ENCODE measurements at places on chromosomes 3 and 15. TPM values are rescaled to one million over a fixed set of nuclear protein-coding genes. Genes with fewer than 3 reads are reported as not detected.

The HRG gene
- total RNA-seq = not detected

DNA sequence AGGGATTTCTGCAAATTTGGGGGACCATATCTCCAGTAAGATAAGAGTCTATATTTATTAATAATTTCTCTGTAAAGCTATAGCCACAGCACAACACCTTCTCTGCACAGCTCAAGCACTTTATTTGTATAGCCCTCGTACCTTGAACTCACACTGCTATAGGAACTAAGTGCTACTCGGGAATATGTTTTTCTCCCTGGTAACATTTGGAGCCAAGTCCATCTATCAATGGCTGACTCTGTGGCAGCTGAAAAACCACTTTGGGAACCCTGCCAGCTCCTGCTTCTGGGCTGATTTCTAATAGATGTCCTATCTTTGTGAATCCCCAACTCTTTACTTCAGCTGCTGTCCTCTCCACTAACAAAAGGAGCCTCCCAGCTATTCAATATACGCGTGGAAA, 298.5 kb downstream of the GBE1 start:
- no peak for DNase-seq

DNA sequence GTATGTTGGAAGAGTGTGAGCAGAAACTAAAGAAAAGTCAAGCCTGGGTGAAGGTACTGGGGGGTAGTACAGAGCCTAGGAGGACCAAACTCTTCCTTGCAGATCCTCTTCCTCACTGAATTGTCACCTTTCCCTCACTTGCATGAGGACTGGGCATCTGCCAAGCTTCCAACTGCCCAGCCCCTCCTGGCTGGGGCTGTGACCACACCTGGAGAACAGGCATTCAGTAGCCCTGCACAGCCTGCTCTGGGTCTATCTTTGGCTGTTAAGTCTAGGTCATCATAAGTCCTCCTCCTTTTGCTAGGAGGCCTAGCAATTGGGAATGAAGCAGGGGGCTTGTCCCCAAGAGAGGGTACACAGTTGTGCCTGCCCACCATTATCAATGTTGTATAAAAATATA, 55.2 kb downstream of the CAPN7 start:
- DNase-seq = no peak

- DNase-seq = no peak
These were observed 11.8 kb upstream of the PLA2G4E start for GRCh38 chr15:42032376-42033213.

GRCh38 chr15:59904450-59905135, 99.5 kb upstream of the FOXB1 start:
- peak; percentile 82 for DNase-seq

GRCh38 chr3:50370594-50370993, 11.3 kb upstream of the TMEM115 start:
- no peak for DNase-seq

GRCh38 chr3:189841473-189842205, 210.4 kb downstream of the TP63 start:
- no peak for DNase-seq

The LINGO1 gene
- 23.9 TPM for total RNA-seq

The CAV3 gene
- total RNA-seq = not detected

GRCh38 chr15:27532358-27532757, 561.4 kb downstream of the GABRG3 start:
- DNase-seq = no peak

GRCh38 chr3:134065252-134066157, 35.8 kb upstream of the SLCO2A1 start:
- peak; percentile 24 for DNase-seq

- DNase-seq = peak; percentile 53
These were observed 632 bp upstream of the COPS2 start for GRCh38 chr15:49155834-49156627.

The IGSF11 gene
- 4.3 TPM for total RNA-seq

DNA sequence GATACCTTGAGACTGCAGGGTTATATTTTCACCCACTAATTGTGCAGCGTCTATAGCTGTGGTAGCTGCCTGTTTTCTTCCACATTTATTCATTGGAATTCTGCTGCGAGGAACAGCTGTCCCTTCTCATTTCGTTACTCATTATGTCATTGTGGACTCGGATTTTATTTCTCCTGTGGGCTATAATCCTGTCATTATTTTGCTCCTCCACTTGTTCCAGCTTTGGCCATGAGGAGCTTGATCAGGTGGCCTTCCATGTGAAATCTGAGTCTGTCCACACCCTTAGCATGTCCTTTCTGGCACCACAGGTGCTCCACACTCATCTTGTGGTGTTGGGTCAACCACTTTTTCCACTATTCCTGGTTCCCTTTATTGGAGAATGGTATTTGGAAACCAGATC, 14.8 kb downstream of the LYSMD4 start:
- no peak for DNase-seq

DNA sequence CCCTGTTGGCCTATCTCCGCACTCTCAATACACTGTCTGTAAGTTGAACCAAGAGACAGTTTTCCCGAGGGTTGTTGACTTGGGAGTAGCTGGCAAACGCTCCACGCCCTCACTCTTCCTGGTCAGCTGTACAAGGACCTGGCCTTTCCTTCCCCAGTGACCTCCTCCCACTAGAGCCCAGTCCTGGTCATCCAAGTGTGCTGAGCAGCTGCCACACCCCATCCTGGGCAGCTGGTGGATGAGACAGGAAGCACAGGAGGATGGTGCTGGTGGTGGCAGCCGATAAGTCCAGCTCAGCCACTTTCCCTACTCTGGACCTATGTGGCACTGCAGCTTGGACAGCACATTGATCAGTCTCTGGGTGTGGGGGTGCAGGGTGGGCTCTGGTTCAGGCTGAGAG, 19.8 kb downstream of the PFKFB4 start:
- no peak for DNase-seq

GRCh38 chr3:128482666-128483656, 10.0 kb downstream of the GATA2 start:
- peak; percentile 68 for DNase-seq

- peak; percentile 61 for DNase-seq
These were observed 44.0 kb upstream of the SEMA6D start for GRCh38 chr15:47673232-47673761.

DNA sequence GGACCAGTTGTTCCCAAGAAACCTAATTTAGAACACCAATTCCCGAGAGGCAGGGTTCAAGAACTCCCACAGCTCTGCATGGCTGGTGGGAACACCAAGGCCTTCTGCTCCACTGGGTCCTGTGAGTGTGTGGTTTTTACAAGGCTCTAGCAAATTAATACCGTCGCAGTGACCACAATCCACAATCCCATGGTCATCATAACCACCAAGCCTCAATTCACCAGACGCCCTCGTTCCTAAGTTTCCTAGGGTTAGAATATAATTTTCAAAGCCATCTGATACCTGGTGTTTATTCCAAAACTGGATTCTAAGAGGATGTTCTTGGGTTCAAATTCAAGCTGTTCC, 114.9 kb upstream of the RPL32 start:
- DNase-seq = no peak

GRCh38 chr3:56282341-56282740, 185.9 kb downstream of the ERC2 start:
- DNase-seq = no peak

The PDZRN3 gene
- total RNA-seq = 7.9 TPM

The GASK1A gene
- 4.3 TPM for total RNA-seq

The TMEM158 gene
- 0.34 TPM for total RNA-seq

DNA sequence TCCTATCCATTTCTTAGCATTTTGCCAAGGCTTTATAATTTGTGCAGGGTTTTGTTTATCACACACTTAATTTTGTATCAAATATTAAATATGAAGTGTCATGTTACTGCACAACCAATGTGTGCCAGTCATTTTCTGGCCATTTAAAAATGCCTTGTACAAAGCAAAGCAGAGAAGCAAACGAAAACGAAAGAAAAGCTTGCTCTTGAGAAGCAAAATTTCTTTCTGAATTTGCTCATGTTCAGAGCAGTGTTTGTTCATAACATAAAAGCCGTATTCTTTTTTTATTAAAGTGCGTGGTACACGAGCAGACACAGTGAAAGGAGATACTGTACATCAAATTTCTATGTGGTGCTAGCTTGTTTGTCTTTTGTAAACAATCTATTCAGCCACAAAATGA, 792.6 kb downstream of the NAALADL2 start:
- no peak for DNase-seq

DNA sequence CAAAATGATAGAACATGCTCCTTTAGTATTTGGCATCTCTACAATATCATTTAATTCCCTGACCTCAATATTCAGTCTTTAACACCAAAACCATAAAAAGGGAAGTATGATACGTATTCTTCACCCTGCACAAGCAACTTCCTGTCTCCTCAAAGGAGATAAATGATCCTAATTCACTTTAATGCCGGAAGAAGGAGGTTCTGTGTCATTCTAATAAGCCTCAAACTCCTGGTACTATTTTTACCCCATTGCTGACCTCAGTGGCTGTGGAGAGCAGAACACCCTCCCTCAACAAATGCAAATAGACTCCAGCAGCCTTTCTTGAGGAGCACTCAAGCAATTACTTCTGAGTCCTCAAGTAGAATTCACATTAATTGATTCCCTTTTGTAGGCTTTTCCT, 173.3 kb downstream of the TMEM108 start:
- DNase-seq = peak; percentile 51

DNA sequence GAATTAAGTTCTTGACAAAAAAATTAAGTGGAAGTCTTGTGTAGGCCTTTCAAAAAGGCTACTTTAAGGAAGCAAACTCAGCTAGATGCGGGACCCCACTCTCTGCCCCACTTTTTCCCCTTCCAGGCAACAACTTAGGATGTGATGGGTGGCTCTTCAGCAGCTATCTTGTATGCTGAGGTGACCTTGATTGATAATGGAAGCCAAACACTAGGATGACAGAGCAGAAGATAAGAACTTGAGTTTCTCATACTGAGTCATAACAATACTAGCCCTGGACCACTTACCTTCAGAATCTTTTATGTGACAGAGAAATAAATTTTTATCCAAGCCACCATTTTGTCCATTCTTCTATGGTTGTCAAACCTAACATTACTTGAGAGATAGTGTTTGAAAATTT, 16.1 kb downstream of the PDCD10 start:
- DNase-seq = no peak

DNA sequence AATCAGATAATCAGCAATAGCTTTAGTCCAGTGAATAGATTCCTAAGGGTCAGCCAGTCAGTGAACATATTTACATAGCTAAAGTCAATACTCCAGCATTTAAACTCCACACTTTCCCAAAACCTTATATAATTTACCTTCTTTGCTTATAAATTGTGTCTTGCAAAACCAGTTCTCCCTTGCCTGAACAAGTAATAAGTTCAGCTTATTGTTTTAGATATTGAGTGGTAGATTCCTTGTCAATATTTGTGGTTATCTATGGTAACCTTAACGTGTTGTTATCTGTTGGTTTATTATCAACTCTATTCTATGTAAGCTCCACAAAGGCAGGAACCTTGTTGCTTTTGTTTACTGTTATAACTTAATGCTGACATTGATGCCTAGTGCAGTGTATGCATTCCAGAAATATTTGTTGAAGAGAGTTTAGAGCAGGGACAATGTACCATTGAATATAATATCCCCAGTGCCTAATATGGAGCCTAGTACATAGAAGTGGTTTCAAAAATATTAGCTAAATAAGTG, 24.0 kb downstream of the PLSCR5 start:
- DNase-seq = no peak

DNA sequence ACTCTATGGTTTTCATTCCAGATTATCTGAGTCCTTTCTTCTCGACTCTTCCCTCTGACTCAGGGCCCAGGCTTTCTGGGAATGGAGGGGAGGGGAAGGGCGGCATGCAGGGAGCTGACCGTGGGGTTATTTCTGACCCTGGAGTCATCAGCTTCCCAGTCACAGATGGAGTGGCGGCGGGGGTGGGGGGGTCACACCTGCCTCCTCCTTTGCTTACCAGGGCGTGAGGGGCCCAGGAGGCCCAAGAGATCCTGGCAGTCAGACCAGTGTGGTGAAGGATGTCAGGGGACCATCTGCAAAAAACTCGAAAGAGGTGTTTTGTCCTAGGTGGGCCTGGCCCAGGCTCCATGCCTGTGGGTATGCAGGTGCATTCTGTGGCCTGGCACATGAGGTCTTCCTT, 996 bp upstream of the XIRP1 start:
- DNase-seq = peak; percentile 58

- no peak for DNase-seq
These were observed 22.5 kb downstream of the ATP1B3 start for GRCh38 chr3:141898908-141899307.

DNA sequence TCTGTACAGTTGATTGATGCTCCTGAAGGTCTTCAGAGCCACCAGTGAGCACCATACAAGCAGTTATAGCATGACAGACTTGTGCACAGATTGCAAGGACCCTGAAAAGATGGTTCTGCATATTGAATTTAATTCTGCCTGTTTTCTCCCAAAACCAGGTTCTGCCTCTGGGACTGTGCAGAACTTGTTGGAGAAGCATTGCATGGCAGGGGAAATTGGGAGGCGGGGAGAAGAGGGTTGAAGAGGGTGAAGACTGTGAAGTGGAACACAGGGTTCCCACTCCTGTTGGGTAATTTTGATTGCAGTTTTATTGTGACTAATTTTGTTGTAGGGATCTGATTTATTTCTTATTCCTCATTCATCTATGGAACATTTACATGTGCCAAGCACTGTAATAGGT, 10.3 kb downstream of the ZNF80 start:
- no peak for DNase-seq

DNA sequence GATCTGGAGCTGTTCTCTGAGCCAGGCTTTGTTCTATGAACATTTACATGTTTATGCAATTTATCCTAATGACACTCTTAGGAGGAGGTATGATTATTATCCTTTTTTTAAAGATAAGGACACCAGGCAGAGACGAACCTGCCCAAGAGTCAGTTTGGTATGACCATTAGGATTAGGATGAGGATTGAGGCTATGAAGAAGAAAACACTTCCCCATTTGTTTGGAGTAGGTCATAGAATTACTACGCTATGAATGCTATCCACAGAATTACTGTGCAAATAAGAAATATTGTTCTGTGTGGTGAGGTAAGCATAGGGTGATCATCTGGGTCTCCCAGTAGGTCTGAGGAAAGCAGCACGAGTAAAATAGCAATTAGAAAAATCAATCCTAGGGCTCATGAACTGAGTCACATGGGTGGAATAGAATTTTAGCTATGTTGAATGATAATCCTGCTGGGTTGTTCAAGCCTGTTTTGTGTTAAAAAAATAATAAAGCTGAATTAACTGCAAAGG, 23.9 kb downstream of the EIF4E3 start:
- DNase-seq = no peak

DNA sequence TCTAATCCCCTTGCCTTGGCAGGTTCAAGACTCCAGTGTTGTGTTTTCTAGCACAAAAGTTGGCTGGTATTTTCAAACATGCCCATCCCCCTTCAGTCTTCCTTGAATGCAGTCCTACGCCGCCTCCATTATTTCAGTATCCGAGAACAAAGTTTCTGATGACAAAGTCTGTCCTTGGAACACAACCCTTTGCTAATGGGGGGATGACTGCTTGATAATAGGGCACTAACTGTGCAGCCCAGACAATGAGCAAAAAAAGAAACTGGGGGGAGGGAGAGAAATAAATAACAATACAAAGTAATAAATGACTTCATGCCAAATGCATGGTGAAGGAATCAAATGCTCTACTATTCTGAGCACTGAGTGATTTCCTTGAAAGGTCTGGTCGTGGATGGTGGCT, 310.1 kb downstream of the FOXP1 start:
- DNase-seq = no peak

GRCh38 chr3:157280786-157281185, 120.8 kb upstream of the CCNL1 start:
- no peak for DNase-seq

All from endodermal cell (in vitro differentiated cells).